ENCODE measurements at places on chromosomes 12 and 14.

DNA sequence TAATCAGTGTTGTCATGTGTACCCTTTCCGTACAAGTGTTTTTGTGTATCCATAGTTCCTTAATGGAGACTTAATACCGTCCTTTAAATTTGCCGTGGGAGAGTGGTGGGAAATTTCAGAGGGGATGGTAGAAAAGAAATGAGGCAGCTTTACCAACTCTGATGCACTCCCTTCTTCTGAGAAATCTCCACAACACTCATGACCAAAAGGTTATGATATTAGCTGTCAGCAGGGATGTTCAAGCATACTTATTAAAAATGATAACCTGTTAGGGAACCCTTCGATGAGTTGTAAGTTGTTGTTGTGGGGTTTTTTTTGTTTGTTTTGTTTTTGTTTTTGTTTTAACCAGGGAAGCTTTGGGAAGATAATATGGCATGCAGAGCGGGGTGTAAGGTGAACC lies 12.5 kb downstream of the RAB21 start:
- H3K4me3 ChIP-seq, result no peak overlapping the region
- DNase-seq, result no peak
- no peaks in the 10 kb centered on the region for H3K27me3 ChIP-seq
- peaks cover 11% of the 10 kb centered on the region for H3K4me1 ChIP-seq

- DNase-seq, result no peak
- peaks cover 36% of the 10 kb centered on the region for H3K27me3 ChIP-seq
Measured at GRCh38 chr14:56855891-56856461, 45.7 kb upstream of the OTX2 start.

GRCh38 chr12:107655281-107656065 lies 30.1 kb upstream of the PWP1 start:
- peaks cover 3% of the 10 kb centered on the region for H3K4me1 ChIP-seq
- no peak overlapping the region for H3K27ac ChIP-seq
- no peak for DNase-seq
- peaks cover 3% of the 10 kb centered on the region for H3K36me3 ChIP-seq
- no peak overlapping the region for H3K4me3 ChIP-seq

- H3K36me3 ChIP-seq, result peaks cover 10% of the 10 kb centered on the region
- H3K4me1 ChIP-seq, result peaks cover 14% of the 10 kb centered on the region
- no peak overlapping the region for H3K4me3 ChIP-seq
- no peak for DNase-seq
Measured at GRCh38 chr14:34536951-34537676, 2.4 kb downstream of the EAPP start.

DNA sequence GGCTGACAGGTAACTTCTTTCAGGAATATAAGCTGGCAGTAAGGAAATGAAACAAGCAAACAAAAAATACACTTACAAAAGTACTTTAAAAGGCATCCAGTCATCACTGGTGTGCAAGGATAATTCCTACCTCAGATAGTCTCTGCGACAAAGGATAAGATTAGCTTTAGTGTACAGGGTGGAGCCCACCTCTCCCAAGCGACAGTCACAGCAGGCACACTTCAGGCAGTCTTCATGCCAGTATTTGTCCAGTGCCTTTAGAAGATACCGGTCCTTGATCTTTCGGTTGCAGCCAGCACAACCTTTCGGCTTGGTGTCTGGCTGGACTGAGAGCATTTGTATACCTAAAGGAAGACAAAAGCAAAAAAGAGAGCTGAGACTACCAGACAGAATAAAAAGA lies 5.4 kb downstream of the LMO3 start:
- no peak for DNase-seq
- no peaks in the 10 kb centered on the region for H3K4me1 ChIP-seq
- peaks cover 15% of the 10 kb centered on the region for H3K27me3 ChIP-seq
- H3K27ac ChIP-seq, result no peak overlapping the region
- no peak overlapping the region for H3K4me3 ChIP-seq

- H3K27me3 ChIP-seq, result peaks cover 6% of the 10 kb centered on the region
- H3K27ac ChIP-seq, result no peak overlapping the region
- peaks cover 32% of the 10 kb centered on the region for H3K36me3 ChIP-seq
- no peak for DNase-seq
- H3K4me1 ChIP-seq, result peaks cover 40% of the 10 kb centered on the region
Measured at GRCh38 chr12:22541496-22542155, 2.7 kb downstream of the C2CD5 start.

GRCh38 chr14:90161129-90161528 lies 95.2 kb upstream of the PSMC1 start:
- H3K27me3 ChIP-seq, result peaks cover 19% of the 10 kb centered on the region
- no peak overlapping the region for H3K27ac ChIP-seq
- H3K4me3 ChIP-seq, result no peak overlapping the region
- no peak for DNase-seq
- no peaks in the 10 kb centered on the region for H3K36me3 ChIP-seq

DNA sequence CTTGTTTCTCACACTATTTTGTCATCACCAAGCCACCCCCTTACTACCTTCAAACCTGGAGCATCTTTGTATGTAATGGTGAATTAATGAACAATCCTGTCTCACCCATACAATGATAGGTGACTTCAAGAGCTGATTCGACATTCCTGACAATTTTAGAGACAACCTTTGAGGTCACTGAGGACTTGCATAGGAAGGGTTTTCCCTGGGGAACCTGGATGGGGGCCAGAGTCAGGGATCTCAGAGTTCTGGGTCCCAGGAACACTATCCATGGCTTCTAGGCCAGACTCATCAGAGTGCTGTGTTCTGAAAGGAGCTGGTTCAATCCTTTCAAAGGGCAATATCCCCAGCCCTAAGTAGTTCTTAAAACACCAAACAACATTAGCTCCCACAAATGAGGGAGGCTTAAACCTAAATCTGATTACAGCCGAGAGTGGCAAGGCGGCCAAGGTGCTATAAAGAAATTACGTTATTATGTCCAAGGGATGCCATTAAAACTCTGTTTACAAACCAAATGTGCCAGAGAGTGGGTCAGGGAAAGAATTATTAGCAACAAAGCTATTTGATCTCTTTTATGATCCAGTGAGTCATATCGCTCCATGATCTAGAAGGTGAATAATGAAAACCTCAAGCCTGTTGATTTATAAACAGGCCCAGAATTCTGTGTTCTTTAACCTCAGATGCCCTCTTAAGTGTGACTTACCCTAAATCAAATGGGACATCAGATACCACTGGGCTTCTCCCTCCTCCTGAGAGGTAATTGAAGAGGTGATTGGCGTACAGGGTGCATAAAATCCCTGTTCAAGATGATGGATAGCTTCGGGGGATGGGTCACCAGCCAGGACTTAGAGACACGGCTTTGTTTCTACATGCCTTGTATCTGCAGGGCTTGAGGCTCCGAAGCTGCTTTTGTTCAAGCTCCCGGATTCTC lies 230.2 kb upstream of the TBX3 start:
- no peak overlapping the region for H3K27ac ChIP-seq
- no peak for DNase-seq
- H3K4me3 ChIP-seq, result no peak overlapping the region
- no peaks in the 10 kb centered on the region for H3K4me1 ChIP-seq
- no peaks in the 10 kb centered on the region for H3K36me3 ChIP-seq

DNA sequence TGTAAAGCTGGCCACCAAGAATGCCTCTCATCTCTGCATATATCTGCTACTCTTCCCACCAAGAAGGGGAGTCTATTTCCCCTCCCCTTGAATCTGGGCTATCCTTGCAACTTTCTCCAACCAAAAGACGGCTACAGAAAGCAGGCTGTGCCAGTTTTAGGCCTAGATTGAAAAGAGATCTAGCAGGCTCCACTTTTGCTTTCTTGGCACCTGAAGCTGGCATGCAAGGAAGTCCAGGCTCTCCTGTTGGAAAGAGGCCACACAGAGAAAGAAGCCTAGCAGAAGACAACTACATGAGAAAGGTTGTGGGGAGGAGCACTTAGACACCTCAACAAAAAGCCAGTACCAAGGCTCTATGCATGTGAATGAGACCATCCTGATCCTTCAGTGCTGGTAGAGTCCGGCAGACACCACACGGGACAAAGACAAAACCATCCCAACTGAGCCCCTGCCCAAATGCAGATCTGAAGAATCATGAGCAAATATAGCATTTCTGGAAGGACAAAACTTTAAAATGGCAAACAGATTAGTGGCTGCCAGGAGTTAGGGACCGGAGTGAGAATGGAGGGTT lies 68.0 kb downstream of the SPPL3 start:
- no peak overlapping the region for H3K4me3 ChIP-seq
- H3K36me3 ChIP-seq, result peaks cover 9% of the 10 kb centered on the region
- H3K27ac ChIP-seq, result no peak overlapping the region
- peaks cover 32% of the 10 kb centered on the region for H3K4me1 ChIP-seq
- DNase-seq, result no peak
- H3K27me3 ChIP-seq, result no peaks in the 10 kb centered on the region

- peaks cover 4% of the 10 kb centered on the region for H3K4me1 ChIP-seq
- peaks cover 27% of the 10 kb centered on the region for H3K36me3 ChIP-seq
- DNase-seq, result no peak
- no peaks in the 10 kb centered on the region for H3K27me3 ChIP-seq
- no peak overlapping the region for H3K4me3 ChIP-seq
Measured at GRCh38 chr12:98719515-98720504, 74.7 kb downstream of the APAF1 start.

DNA sequence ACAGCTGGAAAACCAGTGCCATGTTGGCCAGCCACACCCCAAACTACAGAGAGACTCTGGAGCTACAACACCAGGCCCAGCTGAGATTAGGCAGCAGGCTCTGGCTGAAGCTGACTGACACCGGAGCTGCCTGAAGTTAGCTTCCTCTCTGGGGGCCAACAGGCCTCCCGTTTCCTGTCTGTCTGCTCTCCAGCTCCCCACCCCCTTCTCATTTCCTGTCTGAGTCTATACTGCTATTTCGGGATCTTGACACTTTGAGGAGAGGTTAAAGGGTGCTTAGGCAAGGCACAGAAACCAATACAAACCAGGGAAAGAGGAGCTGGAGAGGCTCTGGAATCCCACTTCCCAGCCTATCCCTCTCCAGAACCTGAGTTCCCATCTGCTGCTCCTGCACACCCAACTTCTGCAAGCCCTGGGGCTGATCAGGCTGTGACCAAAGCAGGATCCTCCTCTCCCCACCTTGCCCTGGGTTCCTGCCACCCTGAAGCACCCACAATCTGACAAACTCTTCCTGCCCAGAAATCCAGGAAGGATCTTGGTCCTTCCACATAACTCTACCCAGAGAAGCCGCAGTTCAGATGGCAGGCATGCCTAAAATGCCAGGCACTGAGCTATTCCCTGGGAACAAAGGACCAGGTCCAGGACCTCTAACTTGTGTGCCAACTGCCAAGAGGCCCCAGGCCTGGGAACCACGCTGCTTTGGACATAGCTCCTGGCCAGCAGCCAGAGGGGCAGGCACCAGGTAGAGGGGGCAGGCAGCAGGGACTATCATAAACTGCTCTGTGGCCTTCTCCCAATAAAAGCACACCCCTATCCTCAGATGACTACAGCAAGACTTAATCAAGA lies 39.9 kb downstream of the PRPF40B start:
- peaks cover 52% of the 10 kb centered on the region for H3K4me1 ChIP-seq
- H3K27me3 ChIP-seq, result no peaks in the 10 kb centered on the region

- DNase-seq, result no peak
- no peaks in the 10 kb centered on the region for H3K4me1 ChIP-seq
- H3K36me3 ChIP-seq, result no peaks in the 10 kb centered on the region
- H3K27ac ChIP-seq, result no peak overlapping the region
- peaks cover 2% of the 10 kb centered on the region for H3K27me3 ChIP-seq
- H3K4me3 ChIP-seq, result no peak overlapping the region
Measured at GRCh38 chr12:13437541-13437940, 241.0 kb downstream of the EMP1 start.

DNA sequence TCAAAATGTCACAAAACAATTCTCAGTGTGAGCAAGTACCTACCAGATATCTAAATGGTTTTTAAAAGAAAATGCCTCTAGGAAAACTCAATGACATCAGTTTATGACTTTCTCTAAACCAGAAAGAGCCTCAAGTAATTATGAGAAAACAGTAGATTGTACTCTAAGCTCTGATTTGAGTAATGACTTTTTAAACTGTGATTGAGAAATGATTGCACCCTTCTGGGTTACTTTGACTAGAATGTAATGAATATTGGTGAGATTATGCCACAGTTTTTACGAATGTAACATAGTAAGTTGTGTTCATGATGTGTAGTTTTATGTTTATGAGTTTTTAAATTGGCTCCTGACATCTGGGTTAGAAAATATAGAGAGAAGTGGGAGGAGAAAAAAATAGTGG lies 68.8 kb downstream of the ALX1 start:
- H3K4me1 ChIP-seq, result no peaks in the 10 kb centered on the region
- H3K4me3 ChIP-seq, result no peak overlapping the region
- H3K27ac ChIP-seq, result no peak overlapping the region
- DNase-seq, result no peak

DNA sequence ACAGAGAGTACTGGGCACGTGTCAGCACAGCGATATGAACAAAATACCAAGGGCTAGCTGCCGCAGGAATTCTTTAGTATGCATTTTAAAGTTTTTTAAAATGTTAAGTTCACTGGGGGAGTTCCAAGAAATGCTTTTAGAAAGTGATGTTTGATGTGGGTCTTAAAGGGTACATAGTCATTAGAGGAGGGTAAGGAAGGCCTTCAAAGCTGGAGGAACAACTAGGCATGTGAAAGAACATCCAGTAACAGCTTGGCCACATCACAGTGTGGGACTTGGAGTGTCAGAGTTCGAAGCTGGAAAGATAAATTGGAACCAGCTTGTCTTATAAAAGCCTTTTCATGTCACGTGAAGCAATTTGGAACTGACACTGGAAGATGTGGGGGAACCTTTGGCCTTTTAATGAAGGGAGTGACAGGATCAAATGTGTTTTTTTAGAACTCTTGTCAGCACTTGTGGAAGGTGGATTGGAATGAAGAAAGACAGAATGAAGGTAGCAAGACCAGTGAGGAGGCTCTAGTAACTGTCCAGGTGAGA lies 57.7 kb downstream of the WDR20 start:
- peaks cover 44% of the 10 kb centered on the region for H3K4me1 ChIP-seq
- no peak overlapping the region for H3K27ac ChIP-seq
- no peak overlapping the region for H3K4me3 ChIP-seq
- H3K36me3 ChIP-seq, result peaks cover 34% of the 10 kb centered on the region

DNA sequence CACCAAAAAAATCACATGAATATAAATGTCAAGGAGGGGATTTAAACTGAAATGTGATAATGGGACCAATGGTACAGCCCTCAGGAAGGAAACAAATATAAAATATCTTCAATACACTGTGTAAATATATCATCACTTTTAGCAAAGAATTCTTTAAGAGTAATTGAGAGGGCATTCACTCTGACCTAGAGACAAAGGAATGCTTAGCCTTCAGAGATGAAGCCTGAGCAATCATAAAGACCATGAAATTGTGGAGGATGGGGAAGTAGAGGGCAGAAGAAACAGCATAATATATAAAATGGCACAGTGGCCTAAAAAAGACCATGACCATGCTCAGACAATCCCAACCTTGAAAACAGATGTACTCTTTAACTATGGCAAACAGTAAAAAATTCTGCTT lies 20.4 kb downstream of the YAF2 start:
- DNase-seq, result no peak
- no peaks in the 10 kb centered on the region for H3K27me3 ChIP-seq
- H3K27ac ChIP-seq, result no peak overlapping the region
- peaks cover 15% of the 10 kb centered on the region for H3K36me3 ChIP-seq
